ENCODE measurements at places on chromosomes 13 and 19. TPM values are rescaled to one million over a fixed set of nuclear protein-coding genes. Genes with fewer than 3 reads are reported as not detected.

Gene ZSWIM4
- 8.1 TPM for total RNA-seq

Gene C19orf38
- total RNA-seq = 1.7 TPM

Gene SCGB2B2
- not detected for total RNA-seq

Gene TNNT1
- total RNA-seq = 0.41 TPM

Gene INSL3
- 1.7 TPM for total RNA-seq

Gene POLR1D
- 108 TPM for total RNA-seq

Gene PCDH17
- not detected for total RNA-seq

Gene ZSCAN1
- not detected for total RNA-seq

Gene SHISA2
- total RNA-seq = not detected

Gene MEIS3
- not detected for total RNA-seq

Gene CCDC194
- total RNA-seq = 5.9 TPM

Gene TICAM1
- total RNA-seq = 19.5 TPM

Gene SLITRK1
- not detected for total RNA-seq

Gene PVR
- 7.8 TPM for total RNA-seq

Gene EPSTI1
- total RNA-seq = 71.3 TPM

Gene UHRF1
- 149 TPM for total RNA-seq

Gene CGB8
- not detected for total RNA-seq

Gene SIGLEC5
- not detected for total RNA-seq

Gene LIM2
- total RNA-seq = not detected

Gene CEBPG
- total RNA-seq = 27.1 TPM

Gene SBK2
- total RNA-seq = not detected

Gene OR4F17
- not detected for total RNA-seq

Gene WDR62
- 46.0 TPM for total RNA-seq

Gene C19orf33
- total RNA-seq = not detected

Gene CRB3
- total RNA-seq = 0.55 TPM

Gene STAP2
- total RNA-seq = 9.6 TPM

Gene SMIM7
- total RNA-seq = 55.4 TPM

Gene PRX
- 1.1 TPM for total RNA-seq

Gene CYSLTR2
- total RNA-seq = 4.0 TPM

Gene PEX11G
- total RNA-seq = 0.58 TPM

Gene VSIG10L
- 1.8 TPM for total RNA-seq

Gene MCEMP1
- total RNA-seq = not detected

Gene COL5A3
- total RNA-seq = not detected

Gene FAM216B
- total RNA-seq = not detected

Gene ZNF726
- total RNA-seq = 14.2 TPM

Gene NALCN
- not detected for total RNA-seq

Gene SYCN
- total RNA-seq = not detected

Gene ARL11
- 2.1 TPM for total RNA-seq

Gene ZNF790
- total RNA-seq = 6.5 TPM

Gene OR7C1
- not detected for total RNA-seq
